ENCODE measurements at places on chromosomes 4 and X.

DNA sequence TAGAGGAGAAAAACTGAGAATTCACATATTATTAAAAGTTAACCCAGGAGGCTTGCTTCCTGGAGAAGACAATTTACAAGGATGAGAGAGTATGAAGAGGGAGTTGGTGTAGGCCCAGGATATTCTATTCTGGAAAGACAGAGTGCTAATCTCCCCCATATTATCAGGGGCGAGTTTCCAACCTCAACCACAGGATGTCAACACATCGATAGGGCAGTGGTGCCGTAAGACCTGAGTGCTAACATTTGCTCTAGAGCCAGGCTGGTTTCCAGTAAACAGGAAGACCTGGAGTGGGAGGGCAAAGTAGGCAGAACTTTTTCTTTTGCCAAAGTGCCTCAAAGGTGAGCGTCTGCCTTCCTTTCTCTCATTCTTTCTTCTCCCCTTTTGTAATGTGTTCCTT is 2.8 kb upstream of the AWAT1 start:
- no peak for DNase-seq

- DNase-seq: no peak
Observed at GRCh38 chrX:154008521-154008920, 11.2 kb downstream of the IRAK1 start.

- no peak for DNase-seq
Observed at GRCh38 chr4:106647451-106647850, 278.9 kb upstream of the GIMD1 start.

DNA sequence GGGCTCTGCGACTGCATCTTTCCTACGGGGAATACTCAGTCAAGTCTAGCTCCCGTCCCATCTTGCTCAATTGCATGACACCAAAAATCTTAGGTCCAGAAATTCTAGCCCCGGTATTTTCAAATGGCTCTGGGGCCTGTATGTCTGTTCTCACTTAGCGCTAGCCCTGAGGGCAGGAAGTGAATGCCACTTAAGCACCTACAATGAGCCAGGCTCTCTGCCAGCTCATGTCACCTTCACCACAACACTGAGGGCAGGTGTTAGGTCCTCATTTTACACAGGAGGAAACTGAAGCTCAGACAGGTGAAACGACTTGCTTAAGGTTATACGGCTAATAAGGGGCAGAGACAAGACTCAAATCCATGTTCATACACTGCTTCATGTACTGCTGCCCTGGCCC is 282.8 kb downstream of the PPP1R2C start:
- DNase-seq: no peak

GRCh38 chrX:35664833-35665232 is 133.3 kb upstream of the MAGEB16 start:
- DNase-seq: no peak

- DNase-seq: no peak
Observed at GRCh38 chr4:3352505-3352904, 59.7 kb downstream of the RGS12 start.

DNA sequence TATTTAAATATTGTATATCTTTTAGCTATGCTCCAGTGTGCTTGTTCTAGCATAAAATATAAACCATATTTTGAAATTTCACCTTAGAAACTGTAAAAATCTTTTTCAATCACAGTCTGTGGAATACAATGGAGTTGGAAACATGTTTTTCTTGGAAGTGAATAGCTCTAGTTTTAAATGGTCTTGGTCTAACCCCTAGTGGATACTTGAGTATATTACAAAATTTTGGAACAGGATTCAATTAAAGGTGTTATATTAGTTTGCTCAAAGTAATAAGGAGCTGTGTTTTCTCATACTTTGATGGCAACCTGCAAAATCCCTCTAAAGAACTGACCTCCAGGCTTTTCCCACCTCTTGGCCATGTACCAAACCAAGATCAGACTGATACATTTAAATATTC is 48.2 kb downstream of the STK26 start:
- no peak for DNase-seq

GRCh38 chr4:100841911-100842310 is 324.1 kb upstream of the EMCN start:
- DNase-seq: no peak

DNA sequence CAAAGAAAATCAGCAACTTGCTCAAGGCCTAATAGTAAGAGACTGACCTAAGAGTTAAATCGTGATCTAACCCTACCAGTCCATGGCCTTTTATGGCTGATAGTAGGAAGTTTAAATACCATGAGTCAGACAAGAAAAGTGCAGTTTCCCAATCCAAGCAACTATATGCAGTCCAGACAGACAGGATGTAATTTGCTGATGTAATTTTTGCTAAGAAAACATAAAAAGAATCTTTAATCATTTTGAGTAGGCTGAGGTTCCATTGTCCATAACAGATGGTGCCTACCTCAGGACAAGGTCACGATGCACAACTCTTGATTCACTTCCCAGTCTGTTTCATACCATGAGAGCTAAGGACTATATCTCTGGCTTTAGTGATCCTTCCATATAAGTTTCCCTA is 317.5 kb upstream of the GRIA3 start:
- peak; percentile 70 for DNase-seq

DNA sequence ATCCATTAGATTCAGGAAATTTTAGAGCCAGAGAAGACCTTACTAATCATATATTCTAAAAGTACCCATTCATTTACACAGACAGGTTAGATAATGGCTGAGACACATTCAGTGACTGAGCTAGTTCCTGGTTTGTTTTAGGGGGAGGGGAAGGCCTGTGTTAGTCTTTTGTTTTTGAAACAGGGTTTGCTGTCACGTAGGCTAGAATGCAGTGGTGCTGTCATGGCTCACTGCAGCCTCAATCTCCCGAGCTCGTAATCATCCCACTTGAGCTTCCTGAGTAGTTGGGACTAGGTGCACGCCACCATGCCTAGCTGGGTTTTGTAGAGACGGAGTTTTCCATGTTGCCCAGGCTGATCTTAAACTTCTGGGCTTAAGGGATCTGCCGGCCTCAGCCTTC is 10.1 kb downstream of the RBPJ start:
- DNase-seq: no peak

DNA sequence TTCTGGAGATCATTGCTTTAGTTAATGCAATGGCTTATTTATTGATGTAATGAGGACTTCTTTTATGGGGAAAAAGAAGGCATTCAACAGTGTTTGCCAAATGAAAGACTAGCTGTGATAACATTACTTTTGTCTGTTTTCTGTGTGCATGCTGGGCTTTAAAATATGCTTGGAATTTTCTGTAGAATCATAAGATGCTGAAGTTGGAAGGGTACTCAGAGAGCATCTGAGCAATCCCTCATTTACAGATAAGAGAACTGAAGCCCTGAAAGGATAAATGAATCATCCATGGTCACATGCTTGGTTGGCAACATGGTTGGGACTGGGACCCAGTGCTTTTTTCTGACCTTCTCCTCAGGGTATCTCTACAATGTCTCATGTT is 31.4 kb upstream of the PITX2 start:
- no peak for DNase-seq

DNA sequence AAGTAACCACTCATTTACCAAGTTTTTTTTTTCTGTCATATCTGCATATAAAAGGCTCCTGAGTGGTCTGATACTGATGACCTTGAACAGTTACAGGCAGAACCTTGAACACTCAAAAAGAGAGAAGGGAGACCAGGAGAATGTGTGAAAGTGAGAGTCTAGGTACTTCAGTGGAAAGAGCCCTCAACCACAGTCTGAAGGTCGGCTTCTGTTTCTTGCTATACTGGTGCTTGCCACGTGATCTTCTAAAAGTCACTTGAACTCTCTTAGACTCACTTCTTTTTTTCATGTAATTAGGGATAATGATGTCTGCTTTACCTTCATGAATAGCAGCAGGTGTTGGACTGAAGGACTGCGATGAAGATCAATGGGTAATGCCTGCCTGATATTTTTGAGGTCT is 22.8 kb downstream of the GABRB1 start:
- no peak for DNase-seq

DNA sequence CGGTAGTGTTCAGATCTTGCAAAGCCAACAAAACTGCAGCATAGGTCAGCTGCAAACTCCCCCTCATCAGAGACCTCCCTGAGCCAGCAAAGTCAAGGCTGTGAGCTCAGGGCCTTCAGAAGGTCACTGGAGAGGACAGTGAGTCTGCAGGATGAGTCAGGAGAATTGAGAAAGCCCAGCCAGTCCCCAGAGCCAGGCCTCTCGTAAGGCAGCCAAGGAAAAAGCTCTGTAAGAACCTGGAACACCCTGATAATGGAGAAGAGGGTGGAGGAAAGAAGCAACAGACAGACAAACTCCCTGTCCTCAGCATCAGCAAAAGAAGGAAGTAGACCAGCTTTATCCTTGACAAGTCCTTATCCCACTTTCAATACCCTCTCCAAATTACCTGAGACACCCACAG is 33.0 kb downstream of the GRIA3 start:
- no peak for DNase-seq

DNA sequence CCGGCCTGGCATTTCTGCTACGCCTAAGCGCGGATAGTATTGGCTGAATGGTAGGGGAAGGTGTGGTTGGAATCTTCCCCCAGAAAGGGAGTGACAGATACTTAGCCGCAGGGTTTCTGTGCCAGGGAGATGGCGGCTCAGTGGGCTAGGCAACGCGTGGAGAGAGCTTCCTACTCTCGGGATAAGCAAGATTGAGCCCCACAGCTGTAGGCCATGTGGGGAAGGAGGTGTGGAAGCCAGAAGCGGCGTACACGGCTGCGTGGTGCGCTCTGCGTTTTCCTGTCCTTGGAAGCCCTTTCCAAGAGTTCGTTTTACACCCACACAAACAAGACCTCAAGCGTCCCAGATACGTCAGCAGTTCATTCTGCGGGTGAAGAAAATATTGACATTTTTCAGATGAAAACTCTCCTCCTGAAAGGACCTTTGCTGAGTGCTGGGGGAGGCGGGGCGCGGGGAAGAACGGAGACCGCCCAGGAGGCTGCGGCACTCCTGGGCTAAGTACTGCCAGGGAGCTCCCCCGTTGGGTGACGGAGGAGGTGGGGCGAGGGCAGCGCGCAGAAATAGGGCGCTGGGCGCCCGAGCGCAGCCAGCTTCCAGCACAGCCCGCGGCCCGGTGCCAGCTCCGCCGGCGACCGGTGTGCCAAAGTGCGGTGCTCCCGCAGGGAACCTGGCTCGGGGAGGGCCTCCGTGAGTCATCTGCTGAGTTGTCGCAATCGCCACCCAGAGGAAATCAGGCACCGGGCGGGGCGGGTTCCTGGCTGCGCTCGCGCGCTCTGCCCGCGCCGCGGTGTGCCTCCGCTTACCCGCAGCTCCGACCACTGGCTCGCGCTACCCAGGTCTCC is at the start of gene GPAT3:
Gene GPAT3, plus strand, starts transcription at position 589 of the 842 bp plus-strand sequence. CDS start 515 bp downstream, outside the sequence.
- no peak for DNase-seq

DNA sequence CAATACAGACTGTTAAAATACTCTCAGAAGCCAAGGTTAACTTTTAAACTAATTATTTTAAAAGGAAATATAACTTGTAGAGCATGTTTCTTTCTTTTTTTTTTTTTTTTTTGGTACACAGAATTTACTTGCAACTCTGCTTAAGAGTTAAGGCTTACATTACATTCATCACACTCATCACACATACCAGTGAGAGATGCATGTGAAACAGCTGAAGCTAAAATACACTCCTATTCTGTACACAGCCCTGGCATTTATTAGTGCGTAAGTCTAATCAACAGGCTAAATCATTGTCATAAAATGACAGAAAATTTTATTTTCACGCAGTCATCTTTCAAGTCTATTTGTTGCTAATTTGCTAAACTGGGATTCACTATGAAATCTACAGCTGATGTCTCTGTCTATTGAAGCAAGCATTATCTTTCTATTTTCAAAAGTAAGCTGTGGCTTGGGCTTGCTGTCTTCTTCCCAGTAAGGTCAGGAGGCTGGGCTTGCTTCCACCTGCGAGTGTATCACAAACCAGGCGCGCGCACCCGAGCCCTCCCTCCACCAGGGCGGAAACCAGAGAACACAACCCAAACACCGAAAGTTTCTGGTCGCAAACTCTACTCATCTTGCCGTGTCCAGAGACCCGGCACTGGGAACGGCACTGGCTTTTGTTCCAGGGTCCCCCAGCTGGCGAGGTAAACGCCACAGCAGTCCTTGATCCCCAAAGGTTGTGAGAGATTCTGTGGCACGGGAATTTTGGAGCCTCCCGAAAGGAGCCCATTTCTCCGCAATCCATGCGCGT is 3.9 kb downstream of the MAML3 start:
- no peak for DNase-seq

DNA sequence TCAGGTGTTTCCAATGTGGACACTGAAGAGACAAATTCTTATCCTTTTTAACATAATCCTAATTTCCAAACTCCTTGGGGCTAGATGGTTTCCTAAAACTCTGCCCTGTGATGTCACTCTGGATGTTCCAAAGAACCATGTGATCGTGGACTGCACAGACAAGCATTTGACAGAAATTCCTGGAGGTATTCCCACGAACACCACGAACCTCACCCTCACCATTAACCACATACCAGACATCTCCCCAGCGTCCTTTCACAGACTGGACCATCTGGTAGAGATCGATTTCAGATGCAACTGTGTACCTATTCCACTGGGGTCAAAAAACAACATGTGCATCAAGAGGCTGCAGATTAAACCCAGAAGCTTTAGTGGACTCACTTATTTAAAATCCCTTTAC is 18.6 kb downstream of the TLR7 start:
- DNase-seq: no peak

DNA sequence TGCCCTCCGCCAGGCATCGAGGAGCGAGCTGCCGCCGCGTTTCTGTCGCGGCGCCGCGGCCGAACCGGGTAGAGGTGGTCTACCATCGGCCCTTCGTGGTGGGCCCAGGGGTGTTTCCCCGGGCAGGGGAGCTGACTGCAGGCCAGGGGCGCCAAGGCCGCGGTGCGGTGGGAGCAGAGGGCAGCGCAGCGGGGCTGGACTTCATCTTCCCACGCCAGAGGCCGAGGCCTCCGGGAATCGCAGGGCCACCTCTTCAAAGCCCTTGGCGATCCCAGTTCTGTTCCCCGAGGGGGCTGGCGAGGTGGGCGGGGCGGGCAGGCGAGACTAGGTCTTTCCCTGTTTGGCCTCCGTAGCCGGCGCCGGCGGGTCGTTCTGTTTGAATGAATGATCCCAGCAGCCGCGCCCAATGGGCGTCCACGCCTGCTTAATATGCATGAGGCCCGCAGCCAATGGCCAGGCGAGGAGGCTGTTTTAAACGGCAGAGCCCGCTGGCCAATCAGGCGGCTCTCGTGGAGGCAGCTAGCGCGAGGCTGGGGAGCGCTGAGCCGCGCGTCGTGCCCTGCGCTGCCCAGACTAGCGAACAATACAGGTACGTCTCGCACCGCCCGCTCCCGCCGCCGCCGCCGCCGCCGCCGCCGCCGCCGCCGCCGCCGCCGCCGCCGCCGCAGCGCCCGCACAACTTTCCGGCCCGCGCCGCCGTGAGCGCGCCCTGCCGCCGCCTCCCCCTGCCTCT is at the start of gene HMGB3:
Gene HMGB3, plus strand, starts transcription at position 548 of the 733 bp plus-strand sequence. CDS start 2,265 bp downstream, outside the sequence.
- peak; percentile 55 for DNase-seq
